ENCODE measurements at places on chromosomes 13 and 19. TPM values are rescaled to one million over a fixed set of nuclear protein-coding genes. Genes with fewer than 3 reads are reported as not detected.

DNA sequence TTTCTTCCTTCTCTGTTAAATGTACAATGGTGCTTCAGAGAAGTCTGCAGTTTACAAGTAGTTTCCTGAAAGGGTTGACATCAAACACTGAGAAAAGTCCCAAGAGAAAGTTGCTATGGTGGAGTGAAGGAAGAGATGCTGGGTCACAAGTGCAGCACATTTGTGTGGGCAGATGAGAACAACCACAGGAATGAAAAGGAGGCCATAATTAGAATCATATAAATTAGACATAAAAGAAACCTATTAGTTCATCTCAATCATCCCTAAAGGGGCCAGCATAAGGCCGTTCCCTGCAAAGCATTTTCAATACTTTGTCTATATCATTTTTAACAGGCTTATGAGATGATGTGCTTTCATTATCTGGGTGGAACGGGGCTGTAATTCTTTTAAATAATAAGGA, 359.2 kb downstream of the IRS2 start:
- DNase-seq = peak; percentile 15

KLK11 gene
- not detected for total RNA-seq

DNA sequence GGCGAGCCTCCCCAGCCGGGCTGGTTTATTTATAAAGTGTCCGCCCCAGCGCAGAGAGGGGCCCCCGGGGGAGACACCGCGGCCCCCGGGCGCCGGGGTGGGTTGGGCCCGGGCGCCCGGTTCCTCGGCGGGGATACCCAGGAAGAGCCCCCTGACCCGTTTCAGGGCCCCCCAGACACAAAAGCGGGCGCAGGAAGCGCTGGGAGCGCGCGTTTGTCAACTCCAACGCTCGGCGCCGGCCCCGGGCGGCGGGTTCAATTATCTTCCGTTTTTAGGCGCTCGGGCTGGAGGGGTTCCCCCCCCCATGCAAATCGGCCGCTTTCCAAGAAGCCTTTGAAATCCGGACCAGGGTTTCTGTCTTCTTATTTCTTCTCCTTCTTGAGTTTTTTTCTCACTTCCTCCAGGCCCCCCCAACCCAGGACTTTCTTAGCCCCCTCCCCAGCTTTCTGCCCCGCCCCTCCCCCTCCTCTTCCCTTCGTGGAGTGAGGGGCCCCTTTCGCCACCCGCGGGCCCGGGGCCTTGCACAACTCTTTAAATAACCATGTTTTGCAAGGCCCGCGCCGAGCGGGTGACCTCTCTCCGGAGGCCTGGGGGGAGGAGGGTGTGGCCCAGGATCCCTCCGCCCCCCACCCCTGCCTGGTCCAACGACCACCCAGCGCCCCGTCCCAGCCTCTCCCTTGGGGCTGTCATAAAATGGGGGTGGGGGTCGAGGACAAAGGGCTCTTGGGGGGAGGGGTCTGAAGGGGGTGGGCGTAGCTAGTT, 935 bp downstream of the ARID3A start:
- peak; percentile 27 for DNase-seq

DNA sequence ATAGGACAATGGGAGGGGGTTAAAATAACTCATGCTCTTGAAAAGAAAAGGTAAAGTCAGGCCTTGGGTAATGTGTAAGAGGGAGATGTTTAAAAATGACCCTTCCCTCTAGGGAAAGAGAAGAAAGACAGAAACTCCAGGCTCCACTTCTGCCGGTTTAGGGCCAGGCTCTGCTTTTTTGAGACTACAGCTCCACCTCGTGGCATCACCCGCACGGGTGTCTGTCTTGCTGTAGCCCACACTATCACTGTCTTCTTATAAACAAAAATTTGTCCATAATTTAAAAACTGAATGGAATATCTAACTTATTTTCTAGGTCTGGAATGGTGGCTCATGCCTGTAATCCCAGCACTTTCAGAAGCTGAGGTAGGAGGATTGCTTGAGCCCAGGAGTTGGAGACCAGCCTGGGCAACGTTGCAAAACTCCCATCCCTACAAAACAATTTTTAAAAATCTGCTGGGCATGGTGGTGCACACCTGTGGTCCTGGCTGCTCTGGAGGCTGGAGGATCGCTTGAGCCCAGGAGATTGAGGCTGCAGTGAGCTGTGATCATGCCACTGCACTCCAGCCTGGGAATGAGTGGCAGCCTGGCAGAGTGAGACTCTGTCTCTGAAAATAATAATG, 65.1 kb upstream of the GTF3A start:
- DNase-seq = peak; percentile 46

Data from LHCN-M2 (cell line).